ENCODE measurements at places on chromosomes 12 and 14. TPM values are rescaled to one million over a fixed set of nuclear protein-coding genes. Genes with fewer than 3 reads are reported as not detected.
A peak's percentile ranks its signal among the peaks of the same experiment; 100 is the strongest.

- H3K27ac ChIP-seq: peak overlapping the region; percentile 61
- no peaks in the 10 kb centered on the region for H3K27me3 ChIP-seq
- DNase-seq: no peak
- peaks cover 27% of the 10 kb centered on the region for H3K4me1 ChIP-seq
- H3K36me3 ChIP-seq: no peaks in the 10 kb centered on the region
- no peak overlapping the region for H3K4me3 ChIP-seq
Measured at GRCh38 chr14:54882521-54882920, 20.1 kb downstream of the GCH1 start.

GRCh38 chr12:114316076-114316475 is 89.9 kb downstream of the TBX5 start:
- no peak overlapping the region for H3K4me3 ChIP-seq
- H3K27ac ChIP-seq: no peak overlapping the region
- no peaks in the 10 kb centered on the region for H3K4me1 ChIP-seq
- H3K27me3 ChIP-seq: peaks cover 1% of the 10 kb centered on the region
- no peak for DNase-seq
- no peaks in the 10 kb centered on the region for H3K36me3 ChIP-seq

Gene SLC6A15
- not detected for total RNA-seq

Gene ANO2
- not detected for total RNA-seq

- no peak overlapping the region for H3K4me3 ChIP-seq
- no peaks in the 10 kb centered on the region for H3K36me3 ChIP-seq
- DNase-seq: no peak
- no peaks in the 10 kb centered on the region for H3K27me3 ChIP-seq
Measured at GRCh38 chr12:241266-241665, 21.4 kb downstream of the SLC6A13 start.

DNA sequence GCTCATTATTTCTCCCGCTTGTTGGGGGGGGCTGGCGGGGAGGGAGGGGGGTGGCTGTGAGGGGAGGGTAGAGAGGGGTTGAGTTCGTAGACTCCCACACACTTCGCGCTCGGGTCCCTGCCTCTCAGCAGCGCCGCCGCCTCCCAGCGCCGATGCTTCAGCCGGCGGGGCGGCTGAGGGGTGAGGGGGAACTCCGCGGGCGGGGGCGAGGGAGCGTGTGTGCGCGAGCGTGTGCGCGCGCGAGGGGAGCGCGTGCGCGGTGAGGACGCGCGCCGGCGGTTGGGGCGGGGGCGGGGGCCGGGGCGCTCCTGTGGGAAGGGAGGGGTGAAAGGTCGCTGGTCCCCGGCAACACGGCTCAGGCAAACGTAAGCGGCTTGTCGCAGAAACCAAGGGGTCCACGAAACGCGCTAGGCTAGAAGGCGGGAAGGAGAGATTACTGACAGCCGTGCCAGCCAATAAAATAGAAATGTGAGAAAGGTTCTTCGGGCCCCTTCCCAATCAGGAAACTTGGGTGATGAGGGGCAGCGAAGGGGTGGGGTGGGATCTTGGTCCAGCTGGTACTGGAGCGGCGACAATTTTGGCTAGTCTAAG is 343 bp upstream of the NOVA1 start:
- H3K4me1 ChIP-seq: no peaks in the 10 kb centered on the region
- peaks cover 29% of the 10 kb centered on the region for H3K27me3 ChIP-seq
- no peak overlapping the region for H3K4me3 ChIP-seq
- no peak for DNase-seq
- no peak overlapping the region for H3K27ac ChIP-seq
- H3K36me3 ChIP-seq: no peaks in the 10 kb centered on the region

Gene KRT79
- not detected for total RNA-seq

DNA sequence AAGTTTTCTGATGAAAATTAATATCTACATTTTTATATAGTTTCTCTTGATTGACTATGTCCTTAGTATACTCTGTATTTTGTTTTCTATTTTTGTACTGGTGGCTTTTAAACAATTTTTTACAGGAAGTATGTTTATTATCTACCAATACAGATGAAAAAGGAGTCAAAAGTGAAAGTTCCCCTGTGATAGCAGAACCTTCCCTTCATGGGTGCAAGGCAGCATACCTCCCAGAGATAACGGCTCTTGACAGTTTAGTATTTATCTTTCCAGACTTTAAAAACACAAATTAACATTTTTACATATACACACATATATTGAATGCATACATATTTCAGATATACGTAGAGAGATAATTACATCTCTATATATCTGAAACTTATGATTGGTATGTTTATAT is 17.1 kb upstream of the FAM234B start:
- peaks cover 3% of the 10 kb centered on the region for H3K27me3 ChIP-seq
- DNase-seq: no peak
- H3K4me3 ChIP-seq: no peak overlapping the region
- no peak overlapping the region for H3K27ac ChIP-seq
- H3K4me1 ChIP-seq: no peaks in the 10 kb centered on the region

Gene EPYC
- not detected for total RNA-seq

Gene CFAP54
- 0.22 TPM for total RNA-seq

GRCh38 chr14:57487771-57488170 is 5.9 kb downstream of the CCDC198 start:
- no peaks in the 10 kb centered on the region for H3K36me3 ChIP-seq
- H3K4me3 ChIP-seq: no peak overlapping the region
- peaks cover 2% of the 10 kb centered on the region for H3K4me1 ChIP-seq
- DNase-seq: no peak
- no peak overlapping the region for H3K27ac ChIP-seq

GRCh38 chr14:68397822-68398221 is 395.0 kb downstream of the ZFP36L1 start:
- H3K4me3 ChIP-seq: no peak overlapping the region
- H3K27ac ChIP-seq: no peak overlapping the region
- H3K4me1 ChIP-seq: peaks cover 4% of the 10 kb centered on the region
- no peak for DNase-seq

GRCh38 chr14:33653308-33653695 is 297.6 kb downstream of the EGLN3 start:
- no peak for DNase-seq
- no peaks in the 10 kb centered on the region for H3K4me1 ChIP-seq
- no peaks in the 10 kb centered on the region for H3K27me3 ChIP-seq
- no peak overlapping the region for H3K4me3 ChIP-seq

GRCh38 chr12:110224379-110225304 is 56.4 kb upstream of the ATP2A2 start:
- no peak overlapping the region for H3K4me3 ChIP-seq
- H3K4me1 ChIP-seq: no peaks in the 10 kb centered on the region
- DNase-seq: no peak
- H3K27ac ChIP-seq: no peak overlapping the region
- no peaks in the 10 kb centered on the region for H3K27me3 ChIP-seq
- no peaks in the 10 kb centered on the region for H3K36me3 ChIP-seq

GRCh38 chr14:72925171-72925759 is 999 bp upstream of the DCAF4 start:
- H3K27ac ChIP-seq: no peak overlapping the region
- peak overlapping the region; percentile 81 for H3K4me3 ChIP-seq

DNA sequence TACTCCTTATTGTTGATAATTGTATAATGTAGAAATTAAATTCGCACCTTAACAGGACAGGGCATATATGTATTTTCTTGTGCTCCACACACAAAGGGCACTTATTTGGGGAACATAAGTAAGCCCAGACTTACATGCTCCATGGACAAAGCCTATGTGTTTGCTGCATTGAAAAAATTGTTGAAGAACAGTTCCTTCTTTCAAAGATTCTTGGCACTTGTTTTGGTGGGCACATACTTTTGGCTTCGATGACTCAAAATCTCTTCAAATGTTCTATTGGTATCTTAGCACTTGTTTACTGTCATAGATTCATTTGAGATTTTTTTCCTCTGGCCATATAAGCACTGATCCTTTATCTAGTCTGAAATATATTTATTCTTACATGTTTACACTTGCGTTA is 1.4 kb upstream of the MAP4K5 start:
- H3K27ac ChIP-seq: no peak overlapping the region
- DNase-seq: no peak
- H3K4me1 ChIP-seq: peaks cover 23% of the 10 kb centered on the region
- no peaks in the 10 kb centered on the region for H3K27me3 ChIP-seq

- no peaks in the 10 kb centered on the region for H3K27me3 ChIP-seq
- H3K36me3 ChIP-seq: peaks cover 74% of the 10 kb centered on the region
- H3K27ac ChIP-seq: no peak overlapping the region
- H3K4me3 ChIP-seq: no peak overlapping the region
- H3K4me1 ChIP-seq: no peaks in the 10 kb centered on the region
Measured at GRCh38 chr14:58368956-58369355, 26.8 kb upstream of the TOMM20L start.

DNA sequence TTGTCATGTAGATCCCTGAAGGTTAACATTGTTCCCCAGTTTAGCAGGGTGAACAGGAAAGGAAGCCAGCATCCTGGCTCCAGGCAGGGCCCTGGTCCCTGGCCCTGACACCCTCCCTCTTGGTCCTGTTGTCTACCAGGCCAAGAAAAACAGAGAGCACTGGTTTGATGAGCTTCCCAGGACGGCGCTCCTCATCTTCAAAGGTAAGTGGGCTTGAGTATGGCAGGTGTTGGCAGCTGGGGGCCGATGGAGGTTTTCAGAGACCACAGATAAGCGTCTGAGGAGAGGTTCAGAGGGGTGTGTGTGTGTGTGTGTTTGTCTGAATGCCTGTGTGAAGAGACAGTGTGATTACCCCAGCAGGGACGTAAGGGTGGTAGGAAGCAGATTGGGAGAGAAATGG is 56.3 kb downstream of the SLC8B1 start:
- no peak for DNase-seq
- H3K4me3 ChIP-seq: no peak overlapping the region
- H3K36me3 ChIP-seq: peaks cover 31% of the 10 kb centered on the region
- no peak overlapping the region for H3K27ac ChIP-seq
- no peaks in the 10 kb centered on the region for H3K27me3 ChIP-seq
- no peaks in the 10 kb centered on the region for H3K4me1 ChIP-seq

DNA sequence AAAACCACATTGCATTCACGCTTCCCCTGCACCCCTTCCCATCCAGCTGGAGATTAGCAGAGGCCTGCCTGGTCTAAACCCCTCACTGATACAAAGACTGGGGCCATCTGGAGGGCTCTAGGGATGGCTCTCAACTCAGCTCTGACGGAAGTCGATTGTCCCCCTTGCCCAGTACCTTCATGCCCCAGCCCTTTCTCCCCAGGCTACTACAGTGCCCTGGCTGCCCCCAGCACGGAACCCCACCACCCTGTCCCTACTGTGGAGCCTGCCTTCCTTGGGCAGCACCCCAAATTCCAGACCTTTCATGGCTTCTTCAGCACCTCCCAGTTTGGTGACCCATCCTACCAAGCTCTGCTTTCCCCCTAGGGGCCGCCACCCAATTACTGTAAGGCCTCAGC is 25.6 kb downstream of the ZFP36L1 start:
- no peak for DNase-seq
- no peak overlapping the region for H3K27ac ChIP-seq
- H3K4me1 ChIP-seq: peaks cover 52% of the 10 kb centered on the region
- no peaks in the 10 kb centered on the region for H3K27me3 ChIP-seq
- H3K36me3 ChIP-seq: no peaks in the 10 kb centered on the region

GRCh38 chr12:102965281-102966155 is 8.0 kb downstream of the ASCL1 start:
- H3K4me1 ChIP-seq: peaks cover 10% of the 10 kb centered on the region
- H3K27ac ChIP-seq: no peak overlapping the region
- peak overlapping the region; percentile 6 for H3K4me3 ChIP-seq
- H3K36me3 ChIP-seq: no peaks in the 10 kb centered on the region

DNA sequence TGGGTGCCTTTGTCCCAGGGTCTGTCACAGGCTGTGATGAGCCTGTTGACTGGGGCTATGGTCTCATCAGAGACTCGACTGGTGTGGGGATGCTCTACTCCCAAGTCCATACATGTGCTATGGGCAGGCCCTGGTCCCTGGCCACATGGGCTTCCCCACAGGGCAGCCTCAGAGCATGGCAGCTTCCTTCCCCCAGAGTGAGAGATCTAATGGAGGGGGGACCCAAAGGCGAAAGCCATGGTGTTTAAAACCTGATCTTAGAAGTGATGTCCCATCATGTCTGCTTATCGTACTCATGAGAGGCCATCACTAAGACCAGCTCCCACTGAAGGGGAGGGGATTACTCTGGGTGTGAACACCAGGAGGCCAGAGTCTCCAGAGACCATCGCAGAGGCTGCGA is 279.0 kb upstream of the RTL1 start:
- no peak for DNase-seq
- H3K36me3 ChIP-seq: no peaks in the 10 kb centered on the region
- no peaks in the 10 kb centered on the region for H3K4me1 ChIP-seq
- H3K27ac ChIP-seq: no peak overlapping the region
- H3K27me3 ChIP-seq: no peaks in the 10 kb centered on the region
- H3K4me3 ChIP-seq: no peak overlapping the region

DNA sequence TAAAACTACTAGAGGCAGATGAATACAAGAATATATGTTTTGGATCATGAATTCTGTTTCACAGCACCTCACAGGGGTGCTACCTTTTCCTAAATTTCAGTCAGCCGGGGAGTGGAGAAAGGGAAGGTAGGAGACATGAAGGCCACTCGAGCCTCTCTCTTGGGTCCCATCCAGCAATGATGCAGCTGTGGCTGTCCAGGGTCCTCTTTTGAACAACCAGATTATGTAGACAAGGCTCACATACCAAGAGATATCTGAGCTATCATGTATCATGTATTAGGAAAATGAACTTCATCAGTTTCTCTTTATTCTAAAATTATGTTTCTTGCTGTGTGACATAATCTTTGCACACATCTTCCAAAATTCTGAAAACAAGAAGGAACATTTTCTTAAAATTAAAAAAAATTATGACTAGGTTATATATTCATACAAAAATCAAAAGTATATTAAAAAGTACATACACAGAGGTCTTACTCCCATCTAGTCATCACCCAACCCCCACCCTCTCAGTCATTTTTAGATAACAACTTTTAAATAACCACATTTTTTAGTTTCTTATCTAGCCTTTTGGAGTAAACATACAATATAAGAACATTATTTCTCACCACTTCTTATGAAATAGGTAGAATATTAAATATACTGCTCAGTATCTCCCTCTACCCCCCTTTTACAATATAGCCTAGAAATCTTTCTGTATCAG is 88.7 kb downstream of the ACADS start:
- H3K4me1 ChIP-seq: no peaks in the 10 kb centered on the region
- no peak overlapping the region for H3K27ac ChIP-seq
- H3K4me3 ChIP-seq: no peak overlapping the region
- no peak for DNase-seq

Gene KRT78
- not detected for total RNA-seq

- no peak overlapping the region for H3K4me3 ChIP-seq
- no peak overlapping the region for H3K27ac ChIP-seq
- no peaks in the 10 kb centered on the region for H3K36me3 ChIP-seq
- H3K4me1 ChIP-seq: peaks cover 23% of the 10 kb centered on the region
- H3K27me3 ChIP-seq: peaks cover 17% of the 10 kb centered on the region
Measured at GRCh38 chr14:20659813-20660395, 18.4 kb upstream of the OR6S1 start.

Gene ACSM4
- not detected for total RNA-seq

Gene CLEC1B
- not detected for total RNA-seq

Gene GDF3
- total RNA-seq: not detected

- H3K4me1 ChIP-seq: peaks cover 4% of the 10 kb centered on the region
- no peak overlapping the region for H3K27ac ChIP-seq
- no peaks in the 10 kb centered on the region for H3K27me3 ChIP-seq
Measured at GRCh38 chr12:12327802-12328201, 22.2 kb downstream of the MANSC1 start.

Gene RGS6
- total RNA-seq: not detected

Gene KLRK1
- total RNA-seq: 1.0 TPM

Measured in CD4-positive, alpha-beta T cell (primary cell).